ENCODE measurements at places on chromosomes 2 and 18.

DNA sequence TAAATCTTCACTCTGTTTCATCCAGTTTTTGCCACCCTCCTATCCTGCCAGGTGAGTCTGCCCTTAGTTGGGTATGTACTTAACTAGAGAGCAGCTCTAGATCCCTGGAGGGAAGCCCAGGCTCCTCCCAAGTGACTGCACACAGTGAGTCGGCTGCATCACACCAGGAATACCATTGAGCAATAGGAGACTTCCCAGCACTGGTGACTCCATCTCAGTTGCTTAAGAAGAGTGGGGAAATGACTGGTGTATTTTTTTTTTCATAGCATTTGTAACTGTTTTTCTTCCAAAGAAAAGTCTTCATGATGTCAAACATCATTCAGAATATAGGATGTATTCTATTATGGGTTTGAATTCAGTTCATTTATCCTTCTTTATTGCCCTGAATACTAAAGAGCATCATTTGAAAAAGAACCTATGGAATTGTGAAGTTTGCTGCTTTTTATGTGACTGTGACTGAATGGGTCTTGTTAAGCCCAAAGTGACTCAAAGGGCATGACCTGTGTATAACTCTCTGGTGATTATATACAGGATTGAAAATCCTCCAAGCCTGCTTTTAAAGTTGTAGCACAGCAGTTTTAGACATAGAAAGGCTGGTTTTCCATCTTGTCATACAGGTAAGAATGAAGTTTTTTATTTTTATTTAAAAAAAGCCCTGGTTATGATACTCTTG, 84.3 kb downstream of the MAP3K20 start:
- peak; percentile 75 for DNase-seq

GRCh38 chr2:43178602-43179542, 47.5 kb downstream of the ZFP36L2 start:
- peak; percentile 63 for DNase-seq

GRCh38 chr2:41881249-41881648, 166.6 kb upstream of the PKDCC start:
- no peak for DNase-seq

DNA sequence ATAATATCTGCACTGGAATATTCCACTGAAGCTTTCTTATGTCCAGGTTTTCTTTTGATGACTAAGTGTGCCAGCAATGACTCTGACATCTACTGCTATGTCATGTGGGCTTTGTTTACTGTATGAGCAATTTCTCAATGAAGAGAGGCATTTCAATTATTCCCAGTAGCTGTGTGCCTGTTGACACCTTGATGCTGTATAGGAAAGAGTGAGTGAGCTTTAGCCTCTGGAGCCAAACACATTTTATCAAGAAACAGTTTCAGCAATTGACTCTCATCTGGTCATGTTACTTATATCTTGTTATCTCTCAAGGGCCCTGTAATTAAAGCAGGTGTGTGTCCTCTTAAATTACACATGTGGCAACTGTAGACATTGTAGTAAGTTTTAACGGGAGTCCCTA, 493.2 kb upstream of the FANCL start:
- DNase-seq, result no peak

DNA sequence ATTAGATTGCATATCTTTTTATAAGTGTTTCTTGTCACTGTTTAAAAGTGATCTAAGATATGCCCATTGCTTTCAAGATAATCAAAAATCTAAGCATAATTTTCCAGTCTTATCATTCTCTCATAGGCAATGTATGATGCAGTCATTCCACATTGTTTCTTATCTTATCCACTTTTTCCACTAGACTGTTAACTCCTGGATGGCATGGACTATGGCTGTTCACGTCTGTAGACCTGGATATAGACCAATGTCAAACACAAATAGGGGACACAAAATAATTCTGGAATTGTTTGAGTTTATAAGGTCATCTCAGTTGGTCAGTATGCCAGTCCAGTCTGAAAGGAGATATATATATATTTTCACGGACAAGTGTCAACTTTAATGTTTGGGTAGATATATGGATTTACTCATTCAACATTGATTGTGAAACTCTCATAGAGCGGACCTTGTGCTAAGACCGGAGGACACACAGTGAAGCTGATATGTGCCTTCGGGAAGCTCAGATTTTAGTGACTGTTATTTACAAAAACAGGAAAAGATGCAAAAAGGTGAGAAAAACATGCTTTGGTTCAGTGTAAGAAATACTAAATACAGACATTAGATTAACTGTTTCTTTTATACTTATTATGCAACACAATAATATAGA, 689.4 kb upstream of the SLC8A1 start:
- DNase-seq, result no peak

GRCh38 chr2:109058191-109058632, 69.2 kb upstream of the EDAR start:
- no peak for DNase-seq

GRCh38 chr2:112481050-112481527, 867 bp upstream of the TTL start:
- peak; percentile 90 for DNase-seq

DNA sequence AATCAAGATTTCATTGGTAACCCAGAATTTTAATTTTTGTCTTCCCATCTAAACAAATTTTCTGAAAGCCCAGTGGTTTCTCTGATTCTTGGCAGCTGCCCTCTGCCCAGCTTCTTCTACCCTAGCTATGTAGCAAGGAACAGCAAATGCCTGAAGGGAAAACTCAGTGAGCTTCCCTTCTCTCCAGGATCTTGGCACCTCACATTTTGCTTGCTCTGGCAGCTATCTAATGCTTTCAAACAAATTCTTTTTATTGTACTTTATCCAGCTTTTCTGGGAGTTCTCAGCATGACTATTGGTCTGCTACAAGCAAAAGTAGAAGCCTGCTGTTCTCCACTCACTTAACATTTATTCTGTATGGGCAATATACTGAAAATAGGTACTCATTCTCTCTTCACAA, 18.3 kb upstream of the GFPT1 start:
- DNase-seq, result no peak

GRCh38 chr2:28273751-28274150, 118.9 kb upstream of the FOSL2 start:
- DNase-seq, result no peak

- no peak for DNase-seq
Measured at GRCh38 chr2:9250091-9250490, 43.5 kb downstream of the ASAP2 start.

DNA sequence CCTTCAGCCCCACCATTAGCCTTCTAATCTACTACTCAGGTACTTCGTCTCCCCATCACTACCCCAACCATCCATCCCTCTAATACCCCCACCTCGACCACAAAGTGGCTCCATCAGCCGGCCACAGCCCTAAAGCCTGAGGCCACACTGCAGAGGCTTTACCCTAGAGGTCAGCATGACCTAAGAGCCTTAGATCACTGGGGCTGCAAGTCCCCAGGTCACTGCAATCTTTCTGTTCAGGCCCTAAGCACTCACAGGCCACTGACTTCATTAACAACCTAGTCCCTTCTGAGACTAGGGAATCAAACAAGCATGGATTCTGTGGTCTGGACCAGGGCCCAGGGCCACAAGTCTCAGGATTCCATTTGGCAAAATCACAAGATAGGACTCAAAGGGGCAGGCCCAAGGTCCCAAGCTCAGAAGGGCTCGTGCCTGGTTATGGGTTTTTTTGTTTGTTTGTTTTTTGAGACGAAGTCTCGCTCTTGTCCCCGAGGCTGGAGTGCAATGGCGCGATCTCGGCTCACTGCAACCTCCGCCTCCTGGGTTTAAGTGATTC, 37.0 kb upstream of the PKDCC start:
- DNase-seq, result peak; percentile 77
